ENCODE measurements at places on chromosomes 5 and 9.

GRCh38 chr5:160040471-160040835 is 31.5 kb downstream of the TTC1 start:
- DNase-seq, result no peak
- 0 out of 2 replicates have a peak, but pooled peaks cover 1% of the 10 kb centered on the region for H3K27me3 ChIP-seq
- peaks cover 13% of the 10 kb centered on the region for H3K4me1 ChIP-seq
- no peak overlapping the region for H3K27ac ChIP-seq
- no peak overlapping the region for H3K4me3 ChIP-seq
- peaks cover 21% of the 10 kb centered on the region for H3K36me3 ChIP-seq

GRCh38 chr5:65721050-65721719 is 724 bp downstream of the SGTB start:
- H3K27me3 ChIP-seq, result no peaks in the 10 kb centered on the region
- peaks cover 29% of the 10 kb centered on the region for H3K4me1 ChIP-seq

- no peak for DNase-seq
- no peaks in the 10 kb centered on the region for H3K36me3 ChIP-seq
- H3K27me3 ChIP-seq, result no peaks in the 10 kb centered on the region
- H3K4me3 ChIP-seq, result no peak overlapping the region
- peak overlapping the region; percentile 93 for H3K27ac ChIP-seq
- peaks cover 36% of the 10 kb centered on the region for H3K4me1 ChIP-seq
These were observed 13.5 kb upstream of the AMACR start for GRCh38 chr5:34021334-34021733.

DNA sequence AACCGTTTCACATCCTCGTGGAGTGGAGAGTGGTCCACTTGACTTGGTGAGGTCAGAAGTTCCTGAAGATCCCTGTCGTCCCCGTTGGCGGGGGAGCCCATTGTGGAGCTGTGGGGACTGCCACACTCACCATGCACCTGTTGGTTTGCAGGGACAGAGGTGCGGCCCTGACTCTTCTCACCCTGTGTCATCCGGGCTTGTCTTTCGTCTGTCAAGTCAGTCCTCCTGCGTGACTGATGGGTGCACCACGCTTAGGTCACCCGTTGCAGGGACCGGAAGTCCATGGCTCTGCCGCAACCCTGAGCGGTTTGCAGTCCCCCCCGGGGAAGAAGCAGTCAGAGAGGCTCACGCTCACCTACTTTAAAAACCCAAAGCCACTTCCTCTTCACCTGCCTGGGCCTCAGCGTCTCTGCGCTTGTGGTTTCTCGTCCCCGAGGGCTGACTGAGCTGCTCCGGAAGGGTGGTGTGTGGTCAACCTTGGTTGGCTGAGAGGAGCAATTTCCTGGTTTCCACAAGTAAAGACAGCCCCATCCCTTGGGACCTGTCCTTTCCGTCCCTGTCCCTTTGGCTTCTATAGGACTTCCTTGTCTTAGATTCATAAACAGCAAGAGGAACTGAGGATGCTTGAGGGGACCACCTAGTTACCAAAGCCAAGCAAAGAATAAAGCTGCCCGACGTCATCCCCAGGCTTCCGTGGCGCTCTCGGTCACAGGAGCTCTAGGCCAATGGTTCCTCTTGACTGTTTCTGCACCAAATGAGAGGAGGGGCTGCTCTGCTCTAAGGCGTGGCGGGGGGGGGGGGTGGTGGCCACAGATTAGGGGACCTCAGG is 53.2 kb downstream of the USP20 start:
- H3K4me1 ChIP-seq, result peaks cover 61% of the 10 kb centered on the region
- no peaks in the 10 kb centered on the region for H3K27me3 ChIP-seq

GRCh38 chr5:178467205-178467567 is 123.0 kb downstream of the COL23A1 start:
- no peak overlapping the region for H3K27ac ChIP-seq
- peaks cover 18% of the 10 kb centered on the region for H3K27me3 ChIP-seq
- H3K36me3 ChIP-seq, result no peaks in the 10 kb centered on the region
- H3K4me1 ChIP-seq, result peaks cover 12% of the 10 kb centered on the region
- peak overlapping the region; percentile 19 for H3K4me3 ChIP-seq

- no peak overlapping the region for H3K27ac ChIP-seq
- no peaks in the 10 kb centered on the region for H3K4me1 ChIP-seq
- no peak for DNase-seq
- H3K27me3 ChIP-seq, result no peaks in the 10 kb centered on the region
These were observed 288.0 kb upstream of the SMARCA2 start for GRCh38 chr9:1726993-1727759.

DNA sequence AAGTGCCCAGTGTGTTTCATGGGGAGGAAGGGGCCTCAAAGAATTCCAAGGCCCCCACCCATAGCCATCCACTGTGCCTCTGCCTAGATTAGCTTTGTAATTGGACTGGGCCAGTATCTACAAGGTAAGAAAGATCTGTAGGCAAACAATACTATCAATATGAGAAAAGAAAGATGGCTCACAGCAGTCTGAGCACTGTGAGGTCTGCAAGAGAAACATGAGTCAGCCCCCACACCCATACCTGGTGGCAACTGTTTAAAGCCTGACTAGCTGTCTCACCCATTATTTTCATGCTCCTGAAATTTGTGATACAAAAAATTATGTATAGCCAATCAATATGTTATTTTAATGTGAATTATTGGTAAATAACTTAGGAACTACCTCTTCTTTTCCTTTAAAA is 10.0 kb upstream of the ZNF483 start:
- H3K4me1 ChIP-seq, result no peaks in the 10 kb centered on the region
- no peak overlapping the region for H3K27ac ChIP-seq
- no peak overlapping the region for H3K4me3 ChIP-seq
- peaks cover 3% of the 10 kb centered on the region for H3K27me3 ChIP-seq

DNA sequence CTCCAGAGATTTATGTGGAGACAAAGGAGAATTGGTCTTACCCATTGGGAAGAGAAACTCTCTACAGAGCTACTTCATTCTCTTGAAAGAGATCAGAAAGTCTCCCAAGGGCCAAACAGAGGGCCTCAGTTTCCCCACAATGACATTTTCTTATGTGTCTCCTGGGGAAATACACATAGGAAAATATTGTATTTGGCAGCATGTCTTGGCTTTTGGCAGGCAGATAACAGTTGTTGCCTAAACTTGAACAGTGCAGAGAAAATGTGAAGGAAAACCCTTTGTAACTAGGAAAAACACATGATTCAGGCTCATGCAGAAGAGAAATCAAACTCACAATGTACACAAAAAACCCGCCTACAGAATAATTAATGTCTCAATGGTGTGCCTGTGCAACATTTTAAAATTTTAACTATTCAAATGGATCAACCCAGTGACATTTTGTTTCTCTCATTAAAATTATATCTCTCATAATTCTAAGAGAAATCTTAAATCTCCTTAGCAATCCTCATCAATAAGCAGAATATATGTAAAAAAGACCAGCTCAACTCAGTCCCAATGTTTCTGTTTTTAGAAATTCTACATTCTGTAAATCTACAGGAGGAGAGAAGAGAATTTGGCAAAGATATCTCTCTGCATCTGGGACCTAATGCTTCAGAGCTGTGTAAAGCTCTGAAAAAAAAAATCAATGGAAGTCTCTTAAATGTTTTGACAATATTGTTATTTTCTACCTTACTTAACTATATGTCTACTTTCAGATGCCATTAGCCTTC is 205.1 kb downstream of the ADAMTSL1 start:
- H3K27me3 ChIP-seq, result no peaks in the 10 kb centered on the region
- H3K4me1 ChIP-seq, result peaks cover 22% of the 10 kb centered on the region
- no peak for DNase-seq
- H3K36me3 ChIP-seq, result peaks cover 32% of the 10 kb centered on the region

DNA sequence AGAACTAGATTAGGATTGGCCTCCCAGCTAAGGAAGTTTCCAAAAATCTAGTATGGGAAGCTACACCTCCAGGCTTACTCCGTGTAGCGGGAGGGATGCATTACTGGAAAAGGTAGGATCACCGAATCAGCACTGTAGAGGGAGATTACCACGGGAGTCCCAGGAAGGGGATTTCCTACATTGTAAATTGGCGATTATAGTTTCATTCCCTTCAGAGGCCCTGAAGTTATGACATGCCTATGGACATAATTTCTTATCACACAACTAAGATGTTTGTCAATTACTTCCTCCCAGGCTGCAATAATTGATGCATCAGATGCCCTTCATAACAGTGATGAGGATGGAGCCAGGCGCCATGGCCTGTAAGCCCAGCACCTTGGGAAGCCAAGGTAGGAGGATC is 71.2 kb upstream of the NR4A3 start:
- H3K4me3 ChIP-seq, result no peak overlapping the region
- DNase-seq, result no peak
- H3K27ac ChIP-seq, result no peak overlapping the region
- peaks cover 15% of the 10 kb centered on the region for H3K4me1 ChIP-seq
- peaks cover 4% of the 10 kb centered on the region for H3K27me3 ChIP-seq

DNA sequence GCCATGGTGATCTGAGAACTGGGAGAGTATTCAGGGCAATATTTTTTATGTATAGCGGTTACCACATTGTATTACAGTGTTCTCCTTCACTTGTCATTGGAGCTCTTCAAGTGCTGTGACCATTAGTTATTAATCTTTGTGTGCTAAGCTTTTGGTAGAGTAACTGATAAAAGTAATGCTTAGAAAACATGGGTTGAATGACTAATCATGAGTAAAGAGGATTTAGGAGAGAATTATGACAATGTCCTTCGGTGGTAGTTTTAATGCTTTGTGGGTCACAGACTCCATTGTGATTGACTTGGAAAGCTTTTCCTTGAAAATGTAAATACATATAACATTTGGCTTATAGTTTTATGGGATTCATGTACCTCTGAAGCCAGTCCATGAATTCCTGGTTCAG is 21.4 kb downstream of the TGFBR1 start:
- no peak for DNase-seq
- H3K27ac ChIP-seq, result peak overlapping the region; percentile 48
- no peaks in the 10 kb centered on the region for H3K27me3 ChIP-seq
- H3K4me1 ChIP-seq, result peaks cover 46% of the 10 kb centered on the region

- peaks cover 10% of the 10 kb centered on the region for H3K36me3 ChIP-seq
- no peak overlapping the region for H3K4me3 ChIP-seq
- H3K27ac ChIP-seq, result no peak overlapping the region
- no peaks in the 10 kb centered on the region for H3K4me1 ChIP-seq
These were observed 55.9 kb upstream of the ORM1 start for GRCh38 chr9:114266969-114267368.

DNA sequence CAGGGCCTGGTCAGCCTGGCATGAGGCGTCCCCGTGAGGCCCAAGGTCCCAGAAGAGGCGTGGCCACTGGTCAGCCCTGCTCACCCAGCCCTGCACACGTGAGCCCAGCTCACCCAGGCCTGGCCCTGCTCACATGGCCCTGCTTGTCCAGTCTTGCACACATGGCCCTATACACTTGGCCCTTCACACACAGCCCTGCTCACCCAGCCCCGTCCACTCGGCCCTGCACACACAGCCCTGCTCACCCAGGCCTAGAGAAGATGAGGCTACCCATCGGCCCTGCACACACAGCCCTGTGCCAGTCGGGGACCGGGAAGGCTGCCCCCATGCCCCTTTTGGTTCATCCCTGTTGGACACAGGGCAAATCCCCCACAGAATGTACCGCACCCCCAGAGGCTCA is 28.4 kb downstream of the ZDHHC11B start:
- H3K4me1 ChIP-seq, result no peaks in the 10 kb centered on the region
- H3K36me3 ChIP-seq, result no peaks in the 10 kb centered on the region
- no peak overlapping the region for H3K27ac ChIP-seq
- H3K27me3 ChIP-seq, result peaks cover 23% of the 10 kb centered on the region
- H3K4me3 ChIP-seq, result no peak overlapping the region
- no peak for DNase-seq

- H3K36me3 ChIP-seq, result peaks cover 7% of the 10 kb centered on the region
- no peak overlapping the region for H3K27ac ChIP-seq
These were observed 49.0 kb upstream of the LRRC14B start for GRCh38 chr5:142246-142810.

GRCh38 chr5:4862500-4862899 is 277.6 kb upstream of the ADAMTS16 start:
- H3K36me3 ChIP-seq, result no peaks in the 10 kb centered on the region
- H3K27ac ChIP-seq, result no peak overlapping the region
- no peaks in the 10 kb centered on the region for H3K4me1 ChIP-seq
- DNase-seq, result peak; percentile 16
- H3K4me3 ChIP-seq, result no peak overlapping the region

GRCh38 chr9:96398582-96399324 is 15.2 kb upstream of the SLC35D2 start:
- H3K36me3 ChIP-seq, result peaks cover 15% of the 10 kb centered on the region
- no peak for DNase-seq
- H3K4me1 ChIP-seq, result peaks cover 7% of the 10 kb centered on the region
- H3K4me3 ChIP-seq, result no peak overlapping the region

DNA sequence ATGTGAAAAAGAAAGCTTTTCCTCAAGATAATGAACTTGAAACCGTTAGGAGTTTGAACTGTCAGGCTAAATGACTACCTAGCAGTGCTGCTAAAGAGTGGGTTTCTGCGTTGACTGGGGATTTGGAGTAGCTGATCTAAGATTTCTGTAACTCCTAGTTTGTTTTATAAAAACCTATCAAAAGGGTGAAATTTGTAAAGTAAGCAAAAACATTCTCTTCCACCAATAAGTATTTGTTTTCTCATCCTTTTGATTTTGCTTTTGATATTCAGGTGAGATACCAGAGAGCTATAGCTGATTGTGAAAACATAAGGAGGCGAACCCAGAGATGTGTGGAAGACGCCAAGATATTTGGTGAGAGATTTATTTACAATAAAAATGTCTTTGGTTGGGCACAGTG is 4.1 kb downstream of the GRPEL2 start:
- peaks cover 38% of the 10 kb centered on the region for H3K4me1 ChIP-seq
- H3K36me3 ChIP-seq, result peaks cover 62% of the 10 kb centered on the region
- DNase-seq, result no peak
- no peak overlapping the region for H3K4me3 ChIP-seq
- H3K27me3 ChIP-seq, result peaks cover 3% of the 10 kb centered on the region

DNA sequence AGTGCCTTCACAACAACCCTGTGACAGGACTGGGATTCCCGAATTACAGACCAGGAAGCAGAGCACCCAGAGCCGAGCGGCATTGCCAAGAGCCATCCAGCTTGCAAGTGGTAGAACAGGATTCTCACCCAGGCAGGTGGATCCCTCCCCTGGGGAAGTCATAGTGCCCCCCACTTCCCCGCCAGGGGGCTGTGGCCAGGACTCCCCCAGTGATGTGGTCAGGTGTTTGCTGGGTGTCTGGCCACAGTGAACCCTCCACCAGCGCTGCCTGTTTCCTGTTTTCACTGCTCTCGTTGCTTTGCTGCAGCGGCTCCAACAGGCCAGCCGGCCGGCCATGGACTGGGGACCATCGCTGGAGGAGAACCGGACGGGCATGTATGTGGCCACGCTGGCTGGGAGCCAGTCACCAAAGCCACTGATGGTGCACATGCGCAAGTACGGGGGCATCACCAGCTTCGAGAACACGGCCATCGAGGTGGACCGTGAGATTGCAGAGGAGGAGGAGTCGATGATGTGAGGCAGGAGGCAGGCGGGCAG is 19.3 kb downstream of the SLC6A7 start:
- DNase-seq, result peak; percentile 11
- no peaks in the 10 kb centered on the region for H3K36me3 ChIP-seq
- no peaks in the 10 kb centered on the region for H3K27me3 ChIP-seq
- peak overlapping the region; percentile 80 for H3K27ac ChIP-seq
- H3K4me3 ChIP-seq, result peak overlapping the region; percentile 45
- H3K4me1 ChIP-seq, result peaks cover 33% of the 10 kb centered on the region

DNA sequence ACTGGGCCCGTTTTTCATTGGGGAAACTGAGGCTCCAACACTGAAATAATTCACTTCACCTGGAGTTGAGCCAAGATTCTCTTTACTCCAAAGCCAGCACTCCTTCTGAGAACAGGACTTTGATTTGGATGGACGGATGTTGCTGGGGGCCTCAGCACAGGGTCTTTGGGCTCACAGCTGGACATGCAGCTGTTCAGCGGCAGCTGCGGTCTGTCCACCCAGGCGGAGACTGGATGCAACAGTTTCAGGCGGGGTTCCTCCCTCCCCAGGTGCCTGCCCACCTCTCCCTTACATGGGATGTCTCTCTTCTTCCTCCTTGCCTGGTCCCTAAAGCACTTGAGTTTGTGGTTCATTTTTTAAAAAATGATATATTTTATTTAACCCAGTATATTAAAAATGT is 219.0 kb upstream of the IRX4 start:
- no peak overlapping the region for H3K27ac ChIP-seq
- no peak overlapping the region for H3K4me3 ChIP-seq
- no peaks in the 10 kb centered on the region for H3K4me1 ChIP-seq
- H3K27me3 ChIP-seq, result no peaks in the 10 kb centered on the region
- H3K36me3 ChIP-seq, result no peaks in the 10 kb centered on the region
- DNase-seq, result no peak
